CD4-positive, alpha-beta T cell treated with Interleukin-4 for 4 hours (primary cell): ENCODE measurements at places on chromosomes 16 and 17.

- DNase-seq: no peak
These were observed 19.9 kb downstream of the NQO1 start for GRCh38 chr16:69706256-69706974.

GRCh38 chr17:1626333-1626732 is 2.3 kb downstream of the SLC43A2 start:
- no peak for DNase-seq

DNA sequence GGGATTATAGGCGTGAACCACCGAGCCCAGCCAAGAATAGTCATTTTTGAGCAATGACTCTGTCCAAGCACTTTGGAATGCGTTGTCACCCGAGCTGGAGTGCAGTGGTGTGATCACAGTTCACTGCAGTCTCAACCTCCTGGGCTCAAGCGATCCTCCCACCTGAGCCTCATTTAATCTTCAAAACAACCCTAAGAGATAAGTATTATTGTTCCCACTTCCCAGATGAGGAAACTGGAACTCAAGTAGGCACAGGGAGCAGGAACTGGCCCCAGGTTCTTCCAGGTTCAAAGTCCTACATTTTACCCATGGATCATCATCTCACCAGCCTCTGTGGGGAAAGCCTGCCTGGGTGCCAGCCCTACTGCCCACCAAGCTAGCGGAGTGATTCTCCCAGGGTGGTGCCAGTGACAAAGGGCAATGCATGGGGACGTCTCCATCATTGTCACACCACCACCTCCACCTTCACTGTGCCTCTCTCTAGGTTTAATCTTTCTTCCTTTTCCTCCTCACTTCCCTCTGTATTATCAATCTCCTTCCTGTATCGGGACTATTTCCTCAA is 11.3 kb upstream of the RNF157 start:
- DNase-seq: no peak

DNA sequence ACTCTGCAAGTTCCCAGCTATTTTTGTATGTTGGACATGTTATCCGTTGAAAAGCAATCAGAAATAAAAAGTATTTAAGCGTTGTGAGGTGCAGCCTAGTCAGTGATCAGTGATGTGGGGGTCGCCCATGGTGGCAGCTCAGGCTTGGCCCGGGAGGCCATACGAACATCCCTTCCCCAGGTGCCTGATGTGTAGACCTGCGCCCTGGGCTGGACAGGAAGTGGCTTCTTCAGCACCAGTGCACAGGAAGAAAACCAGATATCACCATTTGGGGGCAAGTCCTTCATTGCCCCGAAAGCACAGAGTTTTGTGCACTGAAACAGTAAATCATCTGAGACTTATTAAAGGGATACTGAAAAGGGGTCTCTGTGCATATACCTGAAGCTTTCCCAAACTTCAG is 98.9 kb downstream of the SOCS1 start:
- no peak for DNase-seq

DNA sequence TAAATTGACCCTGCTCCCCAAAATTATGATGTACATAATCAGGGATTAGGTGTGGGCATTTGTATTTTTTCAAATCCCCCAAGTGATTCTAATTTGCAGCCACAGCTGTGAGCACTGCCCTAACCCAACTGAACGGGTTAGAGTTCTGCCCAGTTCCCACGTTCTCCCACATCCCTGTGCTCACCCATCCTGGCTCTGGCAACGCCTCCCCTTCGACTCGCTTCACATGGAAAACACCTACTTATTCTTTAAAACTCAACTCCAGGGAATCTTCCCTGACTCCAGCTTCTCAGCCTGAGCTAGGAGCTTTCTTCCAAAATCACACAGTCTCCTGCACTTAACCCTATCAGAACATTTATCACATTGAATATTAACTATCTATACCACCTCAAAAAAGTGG is 17.6 kb upstream of the C16orf82 start:
- no peak for DNase-seq

DNA sequence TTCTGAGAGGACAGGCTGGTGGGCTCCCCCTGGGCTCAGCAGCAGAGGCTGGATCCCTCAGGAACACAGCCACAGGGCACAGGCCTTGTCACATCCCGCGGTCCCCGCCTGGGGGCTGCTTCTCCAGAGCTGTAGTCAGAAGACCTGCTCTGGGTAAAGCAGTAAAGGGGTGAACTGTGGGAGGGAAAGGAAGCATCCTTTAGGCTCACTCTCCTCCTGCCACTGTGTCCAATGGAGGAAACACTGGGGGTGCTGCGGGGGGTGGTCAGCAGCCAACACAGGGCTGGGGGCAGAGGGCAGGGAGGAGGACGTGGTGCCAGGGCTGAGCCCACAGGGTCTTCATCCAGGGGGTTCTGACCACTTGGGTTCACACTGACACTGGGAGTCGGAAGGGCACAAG is 5.0 kb upstream of the SLC38A8 start:
- DNase-seq: no peak

DNA sequence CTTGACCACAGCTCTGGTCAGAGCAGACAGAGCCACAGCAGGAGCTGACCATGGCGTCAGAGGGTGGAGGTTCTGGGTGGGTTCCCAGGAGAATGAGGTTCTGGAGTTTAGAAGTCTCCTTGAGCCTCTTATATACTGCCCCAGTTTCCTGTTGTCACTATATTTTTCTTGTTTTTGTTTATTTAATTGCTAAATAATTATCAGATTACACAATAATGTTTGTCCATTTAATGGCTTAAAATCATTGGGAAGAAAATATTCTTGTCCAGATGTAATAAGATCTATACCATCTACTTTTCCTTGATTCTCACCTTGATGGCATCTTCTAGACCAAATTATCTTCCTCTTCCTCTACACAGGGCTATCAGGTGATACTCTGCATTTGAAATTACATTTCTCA is at the start of gene KRTAP4-3:
Gene KRTAP4-3, minus strand, starts transcription at position 101 of the 400 bp plus-strand sequence. Its CDS starts 49 bp downstream, at position 52.
- no peak for DNase-seq

- no peak for DNase-seq
These were observed 6.8 kb upstream of the FOXN1 start for GRCh38 chr17:28499364-28499664.
